ENCODE measurements at places on chromosomes 13 and 19.

- DNase-seq, result no peak
Observed at GRCh38 chr13:20404488-20405222, 121.0 kb downstream of the CRYL1 start.

DNA sequence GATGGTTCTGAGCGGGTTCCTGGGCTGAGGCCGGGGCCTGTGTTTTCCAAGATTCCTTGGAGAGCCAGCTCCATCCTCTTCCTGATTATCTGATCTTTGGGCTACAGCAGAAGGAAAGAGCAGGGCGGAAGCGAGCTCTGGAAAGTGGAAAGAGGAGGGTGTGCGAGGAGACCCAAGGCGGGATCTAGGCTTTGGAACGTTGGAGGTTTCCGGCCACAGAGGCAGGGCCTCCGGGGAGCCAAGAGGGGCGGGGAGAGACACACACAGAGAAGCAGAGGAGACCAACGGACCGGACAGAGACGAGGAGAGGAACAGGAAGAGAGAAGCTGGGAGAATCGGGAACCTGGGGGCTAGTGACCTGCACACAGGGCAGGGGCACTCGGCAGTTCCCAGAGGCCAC, at the start of gene CLEC11A:
TSS of gene CLEC11A (plus strand) at position 296 of the 400 bp plus-strand sequence. CDS start 162 bp downstream, outside the sequence.
- DNase-seq, result peak; percentile 52

- no peak for DNase-seq
Observed at GRCh38 chr19:15118248-15118647, 11.0 kb downstream of the SYDE1 start.

- DNase-seq, result no peak
Observed at GRCh38 chr19:17055636-17056035, 19.6 kb downstream of the HAUS8 start.

- no peak for DNase-seq
Observed at GRCh38 chr19:32809754-32810153, 59.8 kb downstream of the SLC7A9 start.

DNA sequence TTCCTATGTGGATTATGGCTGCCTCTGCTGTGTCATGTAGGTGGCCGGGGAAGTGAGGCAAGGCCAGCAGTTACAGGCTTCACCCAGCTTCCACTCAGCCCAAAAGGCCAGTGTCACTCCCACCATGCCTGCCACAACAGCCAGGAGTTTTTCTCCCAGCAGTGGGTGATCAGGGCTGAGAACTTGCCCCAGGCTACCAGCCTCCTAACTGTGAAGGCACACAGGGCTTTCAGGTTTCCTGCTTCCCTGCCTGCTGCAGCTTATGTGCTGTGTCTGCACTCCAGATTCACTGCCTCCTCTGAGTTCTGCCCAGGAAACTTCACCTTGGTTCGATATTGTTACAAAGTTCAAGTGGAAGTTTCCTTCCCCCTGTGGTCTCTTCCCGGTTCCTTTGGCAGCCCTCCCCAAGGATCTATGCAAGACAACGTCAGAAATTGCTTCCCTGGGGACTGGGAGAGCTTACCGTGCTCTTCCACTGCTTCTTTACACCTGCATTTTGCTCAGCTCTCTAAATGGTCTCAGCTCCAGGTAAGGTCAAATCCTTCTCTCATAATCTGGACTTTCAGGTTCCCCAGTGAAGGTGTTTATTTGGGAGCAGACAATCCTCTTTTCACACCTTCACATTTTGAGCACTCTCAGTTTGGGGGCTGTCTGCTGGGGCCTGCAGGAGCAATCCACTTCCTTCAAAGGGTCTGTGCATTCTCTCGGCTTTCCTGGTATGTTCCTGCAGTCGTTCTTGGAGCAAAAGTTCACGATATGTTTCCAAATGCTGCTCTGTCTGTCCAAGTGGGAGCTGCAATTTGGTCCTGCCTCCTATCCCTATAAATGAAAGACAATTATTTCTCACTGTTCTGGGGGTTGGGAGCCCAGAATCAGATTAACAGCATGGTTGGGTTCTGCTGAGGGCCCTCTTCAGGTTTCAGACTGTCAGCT, 1730.1 kb upstream of the PRR20A start:
- DNase-seq, result no peak

- DNase-seq, result no peak
Observed at GRCh38 chr19:2607712-2608601, 94.5 kb downstream of the GNG7 start.

DNA sequence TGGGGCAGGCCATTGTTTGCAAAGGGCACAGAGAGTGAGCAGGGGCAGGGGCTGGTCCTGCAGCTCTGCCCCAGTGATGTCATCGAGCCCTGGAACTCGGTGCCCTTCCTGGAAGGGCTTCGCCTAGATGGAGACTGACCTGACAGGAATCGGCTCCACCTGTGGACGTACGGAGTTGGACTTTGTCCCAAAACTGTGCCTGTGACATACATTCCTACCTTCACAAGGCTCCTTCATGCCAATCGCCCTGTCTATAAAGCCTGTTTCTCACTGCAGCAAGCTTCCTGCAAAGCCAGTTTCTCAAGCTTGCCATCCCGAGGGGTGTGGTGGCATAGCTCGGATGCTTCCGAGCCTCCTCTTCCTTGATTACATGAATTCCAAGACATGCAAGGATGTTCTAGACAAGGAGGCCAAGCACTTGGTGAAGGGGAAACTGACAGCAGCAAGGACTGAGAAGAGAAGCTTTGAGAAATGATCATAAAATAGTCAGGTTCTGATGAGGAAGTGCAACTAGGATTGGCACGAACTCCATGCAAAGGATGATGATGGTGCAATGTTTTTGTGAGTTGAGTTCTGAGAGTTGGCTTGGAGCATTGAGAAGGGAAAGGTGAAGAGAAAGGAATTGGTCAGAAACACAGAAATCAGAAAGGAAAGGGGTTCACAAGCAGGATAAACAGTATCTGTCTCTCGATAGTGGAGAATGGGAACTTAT, 73.6 kb upstream of the STK24 start:
- DNase-seq, result no peak

DNA sequence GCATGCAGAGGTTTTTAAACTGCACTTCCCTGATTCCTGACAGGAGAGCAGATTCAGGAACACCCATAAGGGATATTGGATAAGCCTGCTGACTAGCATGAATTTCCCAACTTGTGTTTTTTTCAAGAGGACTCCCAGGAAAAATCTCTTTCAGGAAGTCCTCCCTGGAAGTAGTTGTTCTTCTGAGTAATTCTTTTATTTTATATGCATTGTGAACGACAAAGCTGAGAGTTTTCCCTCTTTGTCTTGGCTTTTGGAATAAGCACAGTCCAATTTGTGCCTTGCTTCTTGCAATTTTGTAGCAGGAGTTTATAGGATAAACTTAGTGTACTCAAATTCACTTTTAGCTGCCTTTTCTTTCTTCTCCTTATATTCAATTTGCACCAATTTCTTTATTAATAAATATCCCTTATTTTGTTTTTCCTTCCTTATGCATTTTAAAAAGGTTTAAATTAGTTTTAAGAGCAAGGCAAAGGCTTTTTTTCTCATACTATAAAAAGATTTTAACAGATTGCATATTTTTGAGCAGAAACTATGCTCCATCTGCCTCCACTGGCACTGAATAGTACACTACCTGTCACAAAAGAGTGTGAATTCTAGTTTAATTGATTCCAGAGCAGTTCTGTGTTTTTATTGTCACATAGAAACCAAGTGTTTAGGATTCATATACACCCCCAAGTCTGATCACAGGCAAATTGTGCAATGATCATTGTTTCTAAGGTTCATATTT, 543.3 kb upstream of the SPRY2 start:
- no peak for DNase-seq

- no peak for DNase-seq
Observed at GRCh38 chr19:1553415-1553814, 14.7 kb downstream of the MEX3D start.

- DNase-seq, result peak; percentile 14
Observed at GRCh38 chr13:42007844-42008243, 40.6 kb upstream of the DGKH start.

DNA sequence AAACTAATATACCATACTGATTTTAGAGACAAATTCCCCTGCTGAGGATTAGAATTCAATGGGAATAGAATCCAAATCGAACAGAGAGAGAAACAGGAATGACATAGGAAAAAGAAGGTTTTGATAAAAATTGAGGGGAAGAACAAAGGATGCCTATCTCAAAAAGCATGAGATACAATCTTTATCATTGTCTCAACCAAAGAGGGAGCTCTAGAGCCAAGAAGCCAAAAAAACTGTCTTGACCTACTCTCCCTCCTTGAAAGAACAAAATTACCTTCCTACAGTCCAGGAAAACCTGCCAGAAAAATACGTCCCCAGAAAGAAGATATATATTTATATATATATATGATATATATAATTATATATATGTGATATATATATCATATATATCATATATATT, 39.2 kb upstream of the MIR17HG start:
- DNase-seq, result no peak

GRCh38 chr13:22880741-22881720, 299.7 kb upstream of the SGCG start:
- DNase-seq, result no peak

DNA sequence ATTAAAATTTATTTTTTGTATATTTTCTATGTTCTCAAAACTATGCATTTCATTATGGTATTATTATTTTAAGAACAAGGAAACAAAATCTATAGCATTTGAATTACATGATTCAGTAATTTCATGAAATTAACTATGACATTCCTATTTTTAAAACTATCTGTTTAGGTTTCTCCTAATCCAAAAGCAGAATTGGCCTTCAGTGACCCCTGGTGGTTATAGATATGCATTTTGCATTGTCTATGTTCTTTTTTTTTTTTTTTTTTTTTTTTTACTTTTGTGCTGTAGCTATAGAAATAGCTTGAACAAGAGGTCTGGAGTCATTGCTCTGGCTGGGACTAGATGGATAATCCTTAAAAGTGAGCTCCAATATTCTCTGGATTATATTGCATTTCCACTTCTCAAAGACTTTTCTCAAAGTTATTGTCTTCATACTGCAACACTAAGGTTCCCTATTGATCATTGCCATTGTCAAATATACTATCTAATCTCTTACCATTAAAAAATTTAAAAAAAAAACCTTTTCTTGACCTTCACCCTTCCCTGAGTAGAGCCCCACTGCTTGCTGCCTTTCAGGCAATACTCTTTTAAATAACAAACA, 15.9 kb upstream of the DNAJC3 start:
- DNase-seq, result peak; percentile 46

GRCh38 chr19:56263319-56263718, 9.2 kb upstream of the EDDM13 start:
- no peak for DNase-seq

GRCh38 chr13:113146750-113147149, 11.7 kb upstream of the PROZ start:
- no peak for DNase-seq

DNA sequence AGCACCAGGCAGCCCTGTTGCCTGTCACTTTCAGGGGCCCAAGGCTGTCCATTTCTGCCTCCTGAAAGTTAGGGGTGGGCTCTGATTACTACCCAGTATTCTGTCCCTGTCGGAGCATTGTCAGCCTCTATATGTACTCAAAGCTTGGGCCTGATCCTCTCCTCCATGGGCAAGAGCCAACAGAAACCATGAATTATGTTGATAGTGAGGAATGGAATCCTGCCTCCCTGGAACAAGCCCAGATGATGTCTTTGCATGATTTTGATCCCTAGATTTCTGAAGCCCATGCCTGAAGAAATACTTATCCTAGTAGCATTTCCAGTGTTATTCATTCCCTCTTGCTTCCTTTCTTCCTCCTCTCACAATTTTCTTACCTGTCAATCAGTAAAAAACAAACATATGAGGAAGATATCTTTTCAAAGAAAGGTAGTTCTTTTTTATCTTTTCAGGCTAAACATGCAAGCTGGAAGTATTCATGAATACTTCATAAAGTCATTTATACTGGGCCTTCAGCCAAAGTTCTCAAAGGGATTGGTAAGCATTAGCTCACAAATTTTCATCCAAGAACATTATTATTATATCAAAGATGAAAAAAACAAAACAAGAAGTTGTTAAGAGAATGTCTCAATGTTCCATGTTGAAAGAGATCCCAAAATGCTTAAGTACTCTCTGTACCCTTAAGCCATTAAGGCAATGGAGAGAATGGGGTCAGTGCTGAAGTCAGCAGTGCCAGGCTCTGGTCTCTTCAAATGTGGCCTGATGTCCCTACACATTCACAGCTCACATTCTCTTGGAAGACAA, 171.7 kb downstream of the NHLRC3 start:
- DNase-seq, result no peak

DNA sequence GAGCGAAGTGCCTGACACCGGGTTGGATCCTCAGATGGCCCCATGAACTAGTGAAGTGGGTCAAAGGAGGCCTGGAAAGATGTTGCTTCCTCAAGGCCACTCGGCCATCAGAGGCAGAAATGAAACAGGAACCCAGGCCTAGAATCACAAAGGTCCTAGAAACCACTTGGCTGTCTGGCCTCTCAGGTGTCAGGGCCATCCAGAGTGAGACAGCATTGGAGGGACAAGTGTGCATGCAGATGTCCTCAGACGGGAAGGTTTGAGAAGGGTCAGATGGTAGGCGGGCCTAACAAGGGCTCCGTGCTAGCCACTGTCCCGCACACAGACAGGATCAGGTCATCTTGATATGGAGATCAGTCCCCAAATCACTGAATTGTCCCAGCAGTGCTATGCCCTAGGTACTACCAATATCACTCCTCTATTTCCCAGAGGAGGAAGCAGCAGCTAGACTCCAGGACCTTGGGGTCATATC, 14.3 kb downstream of the CCDC97 start:
- DNase-seq, result no peak

- no peak for DNase-seq
Observed at GRCh38 chr19:58407658-58408151, 744 bp upstream of the ZNF584 start.

DNA sequence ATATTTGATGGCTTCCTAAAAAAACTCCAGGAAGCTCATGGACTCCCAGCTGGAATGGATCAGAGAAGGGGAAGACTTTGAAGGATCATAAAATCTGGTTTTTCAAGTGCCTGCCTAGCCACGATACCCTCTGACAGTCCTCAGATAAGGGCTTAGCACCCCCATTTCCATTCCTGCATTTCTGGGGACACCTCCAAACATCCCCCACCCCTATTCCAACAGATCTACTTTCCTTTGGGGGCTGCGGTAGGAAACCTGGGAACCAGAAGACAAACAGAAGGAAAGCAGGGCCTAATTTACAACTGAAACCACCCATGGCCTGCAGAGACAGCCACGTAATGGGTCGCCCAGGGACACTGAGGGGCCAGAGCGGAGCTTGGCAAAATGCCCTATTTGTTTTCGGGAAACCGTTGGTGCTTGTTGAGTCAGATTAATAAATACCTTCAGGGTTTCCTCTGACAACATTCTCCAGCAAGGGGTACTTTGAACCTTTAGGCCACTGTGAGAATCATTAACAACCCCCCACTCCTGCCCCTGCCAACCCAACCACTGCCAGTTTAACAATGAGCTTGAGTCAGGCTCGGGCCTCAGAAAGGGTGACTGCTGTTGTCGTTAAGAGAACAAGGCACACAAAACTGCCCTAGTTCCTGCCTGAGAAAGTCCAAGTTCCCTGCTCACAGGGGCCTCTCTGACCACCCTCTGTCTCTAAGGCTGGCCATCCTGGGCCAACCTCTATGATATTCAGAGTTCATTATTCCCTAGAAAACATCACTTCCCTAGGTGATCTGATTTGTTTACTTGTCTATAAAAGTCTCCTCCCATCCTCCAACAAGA, 23.5 kb downstream of the RHPN2 start:
- DNase-seq, result no peak

GRCh38 chr19:47756953-47757608, 11.7 kb downstream of the NOP53 start:
- DNase-seq, result no peak

Data from brain microvascular endothelial cell (primary cell).